ENCODE measurements at places on chromosomes 2 and 18.

GRCh38 chr2:241986836-241987641 is 117.5 kb downstream of the RTP5 start:
- no peak for DNase-seq

DNA sequence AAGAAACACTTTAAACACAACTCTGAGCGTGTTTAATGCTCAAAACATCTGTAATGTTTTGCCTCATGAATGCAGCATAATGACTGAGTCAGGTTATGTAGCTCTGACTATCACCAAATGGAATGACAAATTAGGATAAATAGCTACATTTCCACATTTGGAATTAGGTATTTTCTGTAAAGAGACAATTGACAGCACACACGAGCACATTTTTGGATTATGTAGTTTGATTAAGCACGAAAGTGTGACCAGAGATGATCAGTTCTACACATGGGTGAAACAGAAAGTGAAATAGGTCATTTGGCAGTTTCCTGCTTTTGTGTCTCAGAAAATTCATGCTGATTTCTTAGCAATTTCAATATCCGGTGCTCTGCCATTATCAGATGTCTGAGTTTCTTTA is 29.0 kb downstream of the LPIN1 start:
- DNase-seq, result no peak

DNA sequence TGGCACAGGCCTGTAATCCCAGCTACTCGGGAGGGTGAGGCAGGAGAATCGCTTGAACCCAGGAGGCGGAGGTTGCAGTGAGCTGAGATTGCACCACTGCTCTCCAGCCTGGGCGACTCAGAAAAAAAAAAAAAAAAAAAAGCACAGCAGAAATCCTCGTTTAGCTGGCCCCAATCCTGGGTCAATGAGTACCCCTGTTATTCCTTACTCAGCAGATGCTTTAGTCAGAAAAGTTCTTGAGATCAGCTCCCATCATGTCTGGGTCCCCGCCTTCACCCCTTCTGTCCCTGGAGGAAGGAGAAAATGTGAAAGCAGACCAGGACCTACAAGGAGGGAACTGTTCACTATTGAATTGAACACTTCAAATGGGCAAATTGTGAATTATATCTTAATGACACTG is 16.4 kb upstream of the KCNG3 start:
- DNase-seq, result no peak

DNA sequence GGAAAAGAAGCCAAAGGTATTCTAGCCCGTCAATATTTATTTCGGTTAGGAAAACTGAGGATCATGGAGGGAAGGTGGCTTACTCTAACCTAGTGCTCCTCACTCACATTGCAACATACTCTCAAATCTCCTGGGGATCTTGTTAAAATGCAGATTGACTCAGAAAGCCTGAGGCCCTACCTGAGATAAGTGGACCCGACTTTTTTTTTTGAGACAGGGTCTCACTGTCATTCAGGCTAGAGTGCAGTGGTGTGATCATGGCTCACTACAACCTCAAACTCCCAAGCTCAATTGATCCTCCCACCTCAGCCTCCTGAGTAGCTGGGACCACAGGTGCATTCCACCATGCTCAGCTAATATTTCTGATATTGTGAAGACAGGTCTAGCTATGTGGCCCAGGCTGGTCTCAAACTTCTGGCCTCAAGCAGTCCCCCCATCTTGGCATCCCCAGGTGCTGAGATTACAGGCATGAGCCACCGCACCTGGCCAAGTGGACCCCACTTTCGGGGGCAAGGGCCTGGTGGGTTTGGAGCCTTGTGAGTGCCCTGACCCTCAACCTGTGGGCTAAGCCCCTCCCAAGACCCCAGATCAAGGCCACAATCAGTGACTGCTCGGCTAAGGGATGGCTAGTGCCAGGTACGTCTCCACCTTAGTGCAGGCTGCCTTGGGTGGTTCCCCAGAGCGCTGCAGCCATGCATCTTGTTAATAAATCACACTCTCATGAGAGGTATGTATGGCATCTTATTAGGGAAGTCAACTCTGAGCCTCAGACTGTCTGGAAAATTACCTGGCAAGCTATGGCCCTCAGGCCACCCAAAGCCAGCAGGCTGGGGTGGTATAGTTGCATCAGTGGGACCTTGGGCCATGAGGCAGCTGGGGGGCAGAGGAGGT is 1.1 kb upstream of the NEURL3 start:
- no peak for DNase-seq

DNA sequence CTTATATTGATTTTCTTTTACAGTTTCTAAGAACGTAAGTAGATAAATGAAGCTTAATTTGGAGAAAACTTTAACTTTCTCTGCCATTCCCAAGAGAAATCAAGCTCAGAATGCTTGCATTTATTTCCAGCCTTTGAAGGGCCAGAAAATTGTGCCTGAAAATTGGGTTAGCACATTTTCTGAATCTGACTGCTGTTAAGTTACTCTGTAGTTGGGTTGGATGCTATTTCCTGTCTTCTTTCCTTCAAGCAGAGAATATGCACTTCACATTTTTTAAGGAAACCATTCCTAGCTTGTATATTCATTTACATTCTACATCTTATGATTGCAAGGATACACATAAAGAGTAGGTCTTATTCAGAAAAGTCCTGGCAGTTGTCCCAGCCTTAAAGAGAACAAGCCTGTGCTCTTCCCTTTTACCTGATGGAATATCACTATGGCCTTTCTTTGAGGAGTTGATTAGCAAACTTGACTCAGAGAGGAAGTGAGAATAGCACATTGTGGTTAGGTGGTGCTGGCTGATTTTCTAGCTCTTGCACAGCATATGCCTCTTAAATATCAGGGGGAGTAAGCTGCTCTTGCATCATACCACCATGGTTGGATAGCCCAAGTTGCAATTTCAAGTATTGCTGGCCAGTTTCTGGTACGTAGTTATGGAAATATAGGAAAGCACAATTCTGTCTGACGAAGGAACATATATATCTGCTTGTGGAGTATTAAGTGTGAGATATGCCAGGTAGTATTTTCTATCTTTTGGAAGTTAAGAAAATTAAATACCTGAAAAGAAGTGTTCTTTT is 133.7 kb downstream of the COMMD1 start:
- no peak for DNase-seq

DNA sequence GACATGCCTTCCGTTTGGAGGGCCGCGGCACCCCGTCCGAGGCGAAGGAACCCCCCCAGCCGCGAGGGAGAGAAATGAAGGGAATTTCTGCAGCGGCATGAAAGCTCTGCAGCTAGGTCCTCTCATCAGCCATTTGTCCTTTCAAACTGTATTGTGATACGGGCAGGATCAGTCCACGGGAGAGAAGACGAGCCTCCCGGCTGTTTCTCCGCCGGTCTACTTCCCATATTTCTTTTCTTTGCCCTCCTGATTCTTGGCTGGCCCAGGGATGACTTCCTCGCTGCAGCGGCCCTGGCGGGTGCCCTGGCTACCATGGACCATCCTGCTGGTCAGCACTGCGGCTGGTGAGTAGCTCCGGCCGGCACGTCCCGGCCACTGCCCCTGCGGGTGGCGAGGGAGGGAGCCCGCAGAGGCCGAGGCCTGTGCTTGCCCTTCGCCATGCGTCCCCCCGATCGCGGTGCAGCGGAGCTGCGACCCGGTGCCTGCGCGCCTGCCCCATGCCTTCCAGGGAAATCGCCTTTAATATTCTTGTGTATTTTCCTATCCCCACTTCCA is 1.2 kb downstream of the BMPR2 start:
- DNase-seq, result no peak

- DNase-seq, result no peak
Observed at GRCh38 chr2:144560251-144560650, 40.3 kb upstream of the ZEB2 start.

DNA sequence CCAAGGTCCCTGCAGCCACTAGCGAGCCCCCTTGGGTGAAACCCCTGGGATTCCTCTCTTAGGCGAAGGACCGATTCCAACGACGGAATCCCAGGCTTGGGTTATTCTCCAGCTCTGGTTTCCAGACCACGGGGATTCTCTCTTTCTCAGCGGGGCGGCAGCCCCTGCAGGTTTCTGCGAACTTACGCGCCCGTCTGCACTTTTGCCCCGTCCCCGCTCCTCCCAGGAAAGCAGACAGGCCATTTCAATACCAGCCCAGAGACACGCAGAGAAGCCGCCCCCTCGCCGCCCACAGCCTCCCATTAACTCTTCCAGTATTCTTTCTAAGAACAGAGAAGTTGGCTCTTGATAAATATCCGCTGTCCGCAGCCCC is 1.2 kb downstream of the CBLN2 start:
- DNase-seq, result no peak

- DNase-seq, result no peak
Observed at GRCh38 chr2:129780316-129781270, 198.9 kb upstream of the RAB6C start.

DNA sequence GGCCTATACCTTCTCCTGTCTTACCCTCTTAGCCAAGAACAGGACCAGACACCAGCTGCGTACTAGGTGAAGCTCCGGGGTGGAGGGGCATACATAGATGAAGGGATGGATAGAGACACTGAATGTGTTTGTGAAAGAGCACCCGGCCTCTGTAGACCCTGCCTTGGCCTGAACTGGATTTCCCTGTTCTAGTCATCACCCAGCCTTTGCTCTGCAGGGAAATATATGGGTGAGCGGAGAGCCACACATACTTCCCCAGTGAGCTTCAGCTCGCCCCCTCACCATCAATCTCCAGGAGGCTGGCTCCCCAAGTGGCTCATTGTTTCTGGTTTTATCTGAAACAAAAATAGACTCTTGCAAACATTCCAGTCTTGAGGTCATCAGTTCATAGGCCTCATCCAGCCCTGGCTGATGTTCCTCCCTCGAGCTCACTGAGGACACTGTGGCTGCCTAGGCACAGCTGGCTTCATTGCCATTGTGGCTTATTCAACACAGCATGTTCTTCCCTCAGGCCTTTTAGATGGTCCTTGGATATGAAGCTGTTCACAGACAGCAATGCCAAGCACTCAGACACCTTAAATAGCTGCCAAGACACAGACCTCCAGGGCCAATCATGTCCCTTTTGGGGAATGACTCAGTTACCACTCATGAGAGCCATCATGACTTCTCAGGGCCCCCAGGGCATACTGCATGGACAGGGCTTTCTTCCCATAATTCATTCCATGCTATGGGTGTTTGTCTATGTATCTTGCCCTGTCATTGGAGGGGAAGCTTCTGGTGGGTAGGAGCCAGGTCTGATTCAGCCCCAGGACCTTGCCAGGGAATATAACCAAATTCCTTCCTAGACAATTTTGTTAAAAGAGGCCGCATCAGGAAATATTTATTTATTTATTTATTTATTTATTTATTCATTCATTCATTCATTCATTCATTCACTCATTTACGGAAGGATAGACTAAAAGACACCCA is 82.4 kb downstream of the TTC32 start:
- no peak for DNase-seq

DNA sequence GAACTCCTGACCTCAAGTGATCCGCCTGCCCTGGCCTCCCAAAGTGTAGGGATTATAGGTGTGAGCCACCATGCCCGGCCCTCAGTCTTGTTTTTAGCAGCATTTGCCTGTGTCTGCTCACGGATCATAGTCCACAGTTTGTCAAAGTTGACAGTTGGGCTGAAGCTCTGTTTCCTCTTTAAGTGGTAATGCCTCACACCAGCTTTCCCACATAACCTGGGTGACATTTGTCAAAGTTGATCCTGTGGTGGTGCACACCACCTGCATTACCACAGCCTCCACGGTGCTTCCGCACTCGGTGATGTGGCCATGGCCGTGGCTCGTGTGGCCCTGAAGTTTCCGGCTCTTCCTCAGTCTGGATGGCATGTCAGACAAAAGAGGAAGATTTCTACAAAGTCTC is 27.1 kb downstream of the RAB31 start:
- no peak for DNase-seq

- DNase-seq, result no peak
Observed at GRCh38 chr18:77118256-77119090, 14.1 kb downstream of the MBP start.
